ENCODE measurements at places on chromosomes 11 and 22.

- no peak for DNase-seq
Observed at GRCh38 chr11:103842795-103843194, 193.6 kb upstream of the DDI1 start.

GRCh38 chr11:108697872-108698473, 33.1 kb downstream of the DDX10 start:
- DNase-seq = peak; percentile 71

GRCh38 chr11:34345540-34345876, 12.3 kb downstream of the ABTB2 start:
- no peak for DNase-seq

DNA sequence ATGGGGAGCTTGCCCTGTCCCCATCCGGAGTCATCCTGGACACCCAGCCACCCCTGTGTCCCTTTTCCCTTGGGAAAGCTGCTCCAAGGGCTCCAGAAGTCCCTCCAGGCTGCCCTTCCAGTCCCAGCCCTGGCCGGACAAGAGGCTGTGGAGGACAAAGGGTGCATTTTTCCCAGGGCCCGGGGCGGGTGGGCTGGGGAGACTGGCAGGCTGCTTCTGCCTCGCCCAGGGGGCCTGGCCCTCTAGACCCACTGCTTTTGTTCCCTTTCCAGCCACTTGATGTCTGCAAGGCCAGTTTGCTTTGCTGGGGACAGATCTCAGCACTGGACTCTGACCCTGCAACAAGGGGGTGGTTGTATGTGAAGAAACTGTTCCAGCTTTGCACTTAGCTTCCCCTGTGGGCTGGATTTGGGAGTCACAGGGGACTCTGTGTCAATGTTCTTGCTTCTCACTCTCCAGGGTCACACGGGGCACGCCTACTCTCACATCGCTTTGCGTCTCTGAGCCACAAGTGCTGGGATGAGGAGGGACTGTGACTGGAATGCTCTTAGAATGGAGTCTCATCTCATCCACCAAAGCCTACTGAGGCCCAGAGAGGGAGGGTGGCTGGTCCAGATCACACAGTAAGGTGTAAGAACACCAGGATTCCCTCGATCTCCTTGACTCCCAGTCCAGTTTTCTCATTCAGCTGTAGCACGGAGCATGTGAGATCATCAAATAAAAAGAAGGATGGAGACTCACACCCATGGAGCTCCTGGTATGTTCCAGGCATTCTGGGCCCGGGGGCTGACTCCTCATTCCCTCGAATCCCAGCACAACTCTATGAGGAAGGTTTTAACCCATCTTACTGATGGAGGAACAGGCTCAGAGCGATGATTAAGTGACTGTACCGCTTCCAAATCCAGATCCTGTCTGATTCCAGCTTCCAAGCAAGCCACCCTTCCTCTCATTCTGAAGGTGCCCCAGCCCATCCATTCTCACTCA, 59.9 kb downstream of the FBXO7 start:
- DNase-seq = no peak

DNA sequence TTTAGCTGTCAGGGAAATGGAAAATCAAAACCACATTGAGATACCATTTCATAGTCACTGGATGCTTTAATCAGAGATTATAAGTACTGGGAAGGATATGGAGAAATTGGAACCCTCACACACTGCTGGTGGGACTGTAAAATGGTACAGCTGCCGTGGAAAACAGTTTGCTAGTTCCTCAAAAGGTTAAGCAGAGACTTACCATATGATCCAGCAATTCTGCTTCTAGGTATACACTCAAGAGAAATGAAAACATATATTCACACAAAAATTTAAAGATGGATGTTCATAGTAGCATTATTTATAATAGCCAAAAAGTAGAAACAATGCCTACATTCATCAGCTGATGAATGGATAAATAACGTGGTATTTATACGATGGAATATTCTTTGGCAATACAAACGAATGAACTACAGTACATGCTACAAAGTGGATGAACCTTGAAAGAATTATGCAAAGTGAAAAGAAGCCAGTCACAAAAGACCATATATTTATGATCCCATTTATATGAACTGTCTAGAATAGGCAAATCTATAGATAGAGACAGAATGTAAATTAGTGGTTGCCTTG, 23.0 kb downstream of the RNF121 start:
- DNase-seq = no peak

DNA sequence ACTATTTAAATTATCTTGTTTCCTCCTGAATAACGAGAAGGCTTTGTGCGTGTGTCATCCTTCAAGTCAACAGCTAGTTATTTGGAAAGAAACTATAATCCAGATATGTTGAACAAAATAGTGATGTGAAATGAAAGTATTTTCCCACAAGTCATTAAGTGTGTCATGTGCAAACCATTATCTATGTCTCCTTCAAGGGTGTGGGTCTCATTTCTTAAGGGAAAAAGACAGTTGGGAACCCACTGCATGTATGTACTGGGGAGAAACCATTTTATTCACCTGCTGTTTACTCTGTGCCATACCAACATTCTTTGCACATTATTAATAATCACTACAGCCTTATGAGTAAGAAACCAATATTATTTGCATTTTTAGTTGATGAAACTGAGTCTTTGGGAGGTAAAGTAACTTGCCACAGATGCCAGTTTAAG, 145.3 kb upstream of the CTSC start:
- DNase-seq = no peak

DNA sequence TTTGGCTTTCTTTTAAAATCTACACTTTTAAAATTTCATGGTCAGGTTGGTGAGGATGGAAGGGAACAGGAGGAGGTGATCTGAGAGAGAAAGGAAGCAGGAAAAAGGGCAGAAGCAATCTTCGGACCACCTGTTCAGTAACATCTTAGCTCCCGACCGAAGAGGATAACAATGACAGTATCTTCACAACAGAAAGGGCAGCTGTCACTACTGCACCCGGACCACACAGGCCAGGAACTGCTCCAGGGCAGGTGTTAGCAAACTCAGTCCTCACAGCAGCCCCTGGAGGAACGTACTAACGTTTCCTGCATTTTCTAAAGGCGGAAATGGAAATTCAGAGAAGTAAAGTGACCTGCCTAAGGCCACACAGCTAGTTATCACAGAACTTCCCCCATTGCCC, 16.8 kb downstream of the PTPN5 start:
- DNase-seq = no peak

Data from D341Med (cell line).